ENCODE measurements at places on chromosomes 11 and 22.

- no peak for DNase-seq
These were observed 11.3 kb upstream of the ADORA2A start for GRCh38 chr22:24416095-24416494.

DNA sequence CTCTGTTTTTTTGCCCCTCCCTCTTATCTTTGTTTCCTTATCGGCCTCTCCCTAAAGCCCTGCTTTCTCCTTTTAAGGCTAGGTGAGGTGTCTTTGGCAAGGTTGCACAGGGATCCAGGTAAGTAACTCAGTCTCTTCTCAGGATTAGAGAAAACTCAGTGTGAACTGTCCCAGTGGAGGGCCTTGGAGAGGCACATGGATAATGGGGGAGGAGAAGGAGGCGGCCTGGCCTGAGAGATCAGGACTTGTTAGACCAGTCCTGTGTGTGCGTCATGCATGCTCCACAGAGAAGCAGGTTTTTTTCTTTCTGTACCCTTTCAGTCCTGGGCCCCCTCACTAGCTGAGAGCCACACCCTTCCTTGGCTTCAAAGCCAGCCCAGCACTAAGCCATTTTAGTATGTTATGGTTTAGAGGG, 19.9 kb downstream of the CTNND1 start:
- no peak for DNase-seq

- DNase-seq: no peak
These were observed 377.1 kb downstream of the DCDC1 start for GRCh38 chr11:30992513-30992849.

DNA sequence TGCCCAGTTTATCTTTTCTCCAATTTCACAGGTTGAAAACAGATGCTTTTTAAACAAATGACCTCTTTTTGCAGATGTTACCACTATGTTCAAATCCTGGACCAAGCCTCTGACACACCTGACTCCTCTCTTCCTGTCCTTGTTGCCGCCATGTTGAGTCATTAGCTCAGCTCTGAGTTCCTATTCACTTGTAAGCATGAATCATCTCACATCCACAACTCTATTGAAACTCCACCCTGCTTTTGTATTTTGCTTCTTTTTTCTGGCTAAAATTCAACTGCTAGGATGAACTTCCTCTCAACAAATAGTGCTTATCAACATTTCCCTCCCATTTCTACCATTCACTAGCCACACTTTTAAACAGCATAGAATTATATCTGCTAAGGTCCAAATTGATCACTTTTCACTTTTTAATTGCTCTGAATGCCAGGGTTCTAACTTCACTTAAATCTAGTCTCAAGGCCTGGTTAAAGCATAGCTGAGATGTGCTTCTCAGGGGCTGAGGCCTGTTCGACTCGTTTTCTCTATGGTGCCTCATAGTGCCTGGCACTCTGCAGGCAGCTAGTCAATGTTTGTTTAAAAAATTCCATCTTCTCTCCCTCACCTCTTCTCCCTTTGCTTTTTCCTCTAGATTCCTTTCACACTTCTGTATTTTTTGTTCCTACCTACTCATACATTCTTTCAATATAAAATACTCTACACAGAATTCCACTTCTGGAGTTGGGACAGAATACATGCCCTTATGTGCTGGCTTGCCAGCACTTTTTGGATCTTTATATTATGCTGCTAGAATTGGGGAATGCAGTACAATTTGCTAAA, 3.9 kb downstream of the JOSD1 start:
- DNase-seq: no peak

- DNase-seq: no peak
These were observed 36.5 kb downstream of the TENM4 start for GRCh38 chr11:79404325-79404724.

DNA sequence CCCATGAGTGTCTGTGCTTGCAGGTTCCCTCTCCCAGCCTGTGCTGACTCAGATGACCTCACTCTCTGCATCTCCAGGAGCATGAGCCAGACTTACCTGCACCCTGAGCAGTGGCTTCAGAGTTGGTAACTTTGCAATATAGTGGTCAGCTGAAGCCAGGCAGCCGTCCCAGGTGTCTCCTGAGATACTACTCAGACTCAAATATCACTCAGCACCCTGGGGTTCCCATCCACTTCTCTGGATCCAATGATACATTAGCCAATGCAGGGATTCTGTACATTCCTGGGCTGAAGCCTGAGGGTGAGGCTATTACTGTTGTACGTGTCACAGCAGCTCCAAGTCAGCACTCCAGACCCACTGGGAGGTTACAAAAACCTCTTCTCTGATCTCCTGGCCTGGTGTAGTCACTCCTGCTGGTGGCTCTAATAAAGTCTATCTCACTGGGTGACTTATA, 87.8 kb upstream of the TOP3B start:
- no peak for DNase-seq

GRCh38 chr11:65503949-65504673, 5.3 kb downstream of the MALAT1 start:
- no peak for DNase-seq

DNA sequence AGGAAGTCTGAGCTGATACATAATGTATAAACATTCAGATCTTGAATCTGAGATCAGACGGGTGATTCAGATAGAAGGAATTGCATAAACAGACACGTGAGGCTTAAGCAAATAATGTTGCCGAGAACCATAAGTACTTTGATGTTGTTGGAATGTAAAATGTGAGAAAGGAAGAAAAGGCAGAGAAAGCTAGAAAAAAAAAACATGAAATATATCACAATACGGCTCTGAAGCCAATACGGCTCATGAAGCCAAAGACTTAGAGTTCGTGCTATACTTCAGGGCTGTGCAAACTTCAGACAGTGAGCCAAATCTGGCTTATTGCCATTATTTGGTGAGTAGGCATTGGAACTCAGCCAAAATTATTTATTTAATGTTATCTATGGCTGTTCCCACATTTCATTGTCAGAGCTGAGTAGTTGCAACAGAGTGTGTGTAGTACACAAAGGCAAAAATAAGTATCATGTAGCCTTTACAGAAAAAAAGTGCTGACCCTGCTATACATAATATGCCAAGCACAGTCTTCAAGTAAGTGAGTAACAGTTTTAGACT, 673.3 kb downstream of the CNTN5 start:
- no peak for DNase-seq

DNA sequence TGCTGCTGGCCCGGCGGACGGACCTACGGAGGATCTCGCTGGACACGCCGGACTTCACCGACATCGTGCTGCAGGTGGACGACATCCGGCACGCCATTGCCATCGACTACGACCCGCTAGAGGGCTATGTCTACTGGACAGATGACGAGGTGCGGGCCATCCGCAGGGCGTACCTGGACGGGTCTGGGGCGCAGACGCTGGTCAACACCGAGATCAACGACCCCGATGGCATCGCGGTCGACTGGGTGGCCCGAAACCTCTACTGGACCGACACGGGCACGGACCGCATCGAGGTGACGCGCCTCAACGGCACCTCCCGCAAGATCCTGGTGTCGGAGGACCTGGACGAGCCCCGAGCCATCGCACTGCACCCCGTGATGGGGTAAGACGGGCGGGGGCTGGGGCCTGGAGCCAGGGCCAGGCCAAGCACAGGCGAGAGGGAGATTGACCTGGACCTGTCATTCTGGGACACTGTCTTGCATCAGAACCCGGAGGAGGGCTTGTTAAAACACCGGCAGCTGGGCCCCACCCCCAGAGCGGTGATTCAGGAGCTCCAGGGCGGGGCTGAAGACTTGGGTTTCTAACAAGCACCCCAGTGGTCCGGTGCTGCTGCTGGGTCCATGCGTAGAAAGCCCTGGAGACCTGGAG, 74.1 kb downstream of the LRP5 start:
- no peak for DNase-seq

DNA sequence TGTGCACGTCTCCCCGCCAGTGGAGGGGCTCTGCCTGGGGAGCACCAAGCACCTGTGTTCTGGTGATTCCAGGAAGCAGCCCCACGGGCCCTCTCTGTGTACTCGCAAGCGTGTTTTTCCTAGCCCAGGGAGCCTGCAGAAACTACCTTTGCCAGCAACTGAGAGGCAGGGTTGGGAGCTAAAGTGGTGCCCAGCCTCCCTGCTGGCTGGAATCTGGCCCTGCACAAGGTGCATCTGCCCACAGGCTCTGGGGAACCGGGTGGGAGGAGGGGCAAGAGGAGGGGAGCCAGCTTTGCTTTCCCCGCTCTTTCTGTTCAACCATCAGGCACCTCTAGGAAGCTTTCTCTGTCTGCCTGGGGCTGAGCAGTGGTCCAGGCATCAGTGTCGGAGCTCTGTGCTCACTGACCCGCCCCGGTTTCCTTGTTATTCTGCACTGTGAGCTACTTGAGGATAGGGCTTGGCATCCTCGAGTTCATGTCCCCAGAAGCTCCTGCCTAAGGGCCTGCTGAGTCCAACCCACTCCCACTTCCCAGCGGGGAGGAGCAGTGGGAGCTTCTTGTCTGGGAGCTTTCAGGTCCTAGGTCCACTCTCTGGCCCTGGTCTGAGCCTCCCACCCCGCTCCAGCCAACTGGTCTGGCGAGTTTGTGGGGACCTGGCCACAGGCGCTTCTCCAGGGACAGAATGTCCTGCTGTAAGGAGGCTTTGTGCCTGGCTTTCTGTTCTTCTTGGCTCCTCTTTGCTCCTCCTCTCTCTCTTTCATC, 14.9 kb downstream of the DAGLA start:
- DNase-seq: no peak

DNA sequence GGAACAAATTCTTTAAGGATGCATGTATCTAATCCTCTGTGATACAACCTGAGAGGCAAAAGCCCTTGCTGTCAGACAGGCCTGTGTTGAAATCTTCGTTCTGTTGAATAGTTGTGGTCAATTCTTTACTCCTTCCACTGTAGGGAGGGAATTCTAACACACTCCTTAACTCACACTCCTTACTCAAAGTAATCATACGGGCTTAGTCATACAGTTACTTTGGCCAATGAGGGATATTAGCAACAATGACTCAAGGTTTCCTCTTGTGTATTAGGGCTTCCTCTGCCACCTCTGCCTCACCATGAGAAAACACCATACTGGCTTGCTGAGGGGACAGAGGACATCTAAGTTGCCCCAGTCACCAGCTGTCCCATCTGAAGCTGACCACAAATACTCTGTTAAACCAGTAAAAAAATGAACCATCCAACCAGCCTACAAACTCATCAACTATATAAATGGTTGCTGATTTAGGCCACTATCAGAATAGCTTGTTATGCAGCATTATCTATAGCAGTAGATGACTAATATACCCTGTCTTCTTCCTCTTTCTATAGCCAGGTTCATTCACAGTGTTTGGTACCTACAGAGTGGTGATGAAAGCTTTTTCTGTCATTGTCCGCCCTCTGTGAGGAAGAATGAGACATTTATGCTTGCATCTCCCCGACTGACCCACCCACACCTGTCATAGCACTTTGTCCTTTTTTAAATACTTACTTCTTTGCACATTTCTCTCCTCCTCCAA, 322.8 kb upstream of the SYN3 start:
- no peak for DNase-seq

DNA sequence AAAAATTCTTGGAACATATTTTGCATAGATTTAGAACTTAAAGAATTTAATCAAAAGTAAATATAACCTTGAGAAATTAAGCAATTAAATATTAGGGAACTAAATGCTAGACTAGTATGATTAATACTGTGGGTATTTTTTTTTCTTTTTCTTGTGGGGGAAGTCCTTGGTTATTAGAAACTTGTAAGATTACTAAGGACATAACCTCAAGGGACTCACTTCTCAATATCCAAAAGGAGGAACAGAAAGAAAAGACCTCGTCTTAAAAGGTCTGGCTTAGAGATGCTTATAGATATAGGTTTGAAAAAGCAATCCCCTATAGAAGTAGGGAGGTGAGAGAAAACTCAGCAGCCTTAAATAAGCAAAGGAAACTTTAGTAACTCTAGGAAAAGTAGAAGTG, 368.5 kb downstream of the INSC start:
- DNase-seq: no peak

GRCh38 chr11:94658386-94658785, 91.2 kb downstream of the PIWIL4 start:
- no peak for DNase-seq

DNA sequence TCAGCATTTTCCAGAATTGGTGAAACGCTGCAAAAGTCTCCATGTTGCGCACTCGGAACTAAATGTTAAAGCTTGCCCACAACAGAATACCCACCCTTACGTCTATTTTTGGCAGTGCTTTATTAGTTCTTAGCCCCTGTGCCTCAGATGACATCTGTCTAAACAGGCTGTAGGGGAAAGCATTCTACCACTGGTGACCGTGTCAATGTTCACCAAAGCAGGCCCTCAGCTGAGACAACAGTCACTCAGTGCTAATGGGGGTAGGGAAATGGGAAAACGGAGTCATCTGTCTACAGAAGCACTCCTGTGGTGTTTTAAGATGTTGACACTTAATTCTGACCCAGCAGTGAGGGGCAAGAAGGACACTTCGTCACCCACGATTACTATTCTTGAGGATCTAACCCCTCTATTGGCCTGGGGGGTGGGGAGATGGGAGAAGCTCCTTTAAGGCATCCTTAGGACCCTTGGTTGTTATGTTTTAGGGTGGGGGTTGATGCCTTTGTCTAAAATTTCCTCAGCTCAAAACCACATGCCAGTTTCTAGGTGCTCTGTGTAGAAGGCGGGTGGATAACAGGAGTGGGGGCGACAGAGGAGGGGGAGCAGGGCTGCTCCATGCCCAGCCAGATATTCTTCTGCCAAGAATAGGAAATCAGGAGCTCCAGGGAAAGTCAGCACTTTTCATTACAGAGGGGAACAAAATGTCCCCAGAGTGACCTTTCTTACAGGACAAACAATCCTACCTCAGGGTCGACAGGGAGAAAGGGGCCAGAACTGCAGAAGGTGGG, 15.6 kb upstream of the MFRP start:
- no peak for DNase-seq

GRCh38 chr11:75582895-75583717, 21.1 kb downstream of the SERPINH1 start:
- DNase-seq: no peak

DNA sequence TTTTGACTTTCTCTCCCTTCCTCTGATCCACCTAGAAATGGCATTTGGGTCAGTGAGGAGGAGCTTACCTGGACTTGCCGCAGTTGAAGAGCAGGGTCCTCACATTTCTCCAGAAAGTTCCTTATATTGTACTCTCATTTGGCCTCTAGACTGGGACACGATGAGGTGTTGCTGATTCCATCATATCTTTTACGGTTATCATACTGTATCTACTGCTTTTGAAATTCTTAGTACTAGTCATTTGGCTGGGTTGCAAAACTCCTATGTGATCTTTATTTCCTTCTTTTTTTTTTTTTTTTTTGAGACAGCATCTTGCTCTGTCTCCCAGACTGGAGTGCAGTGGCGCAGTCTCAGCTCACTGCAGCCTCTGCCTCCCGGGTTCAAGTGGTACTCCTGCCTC, 58.7 kb upstream of the FAM181B start:
- DNase-seq: no peak

- no peak for DNase-seq
These were observed 70.6 kb downstream of the ADM start for GRCh38 chr11:10375280-10375971.

DNA sequence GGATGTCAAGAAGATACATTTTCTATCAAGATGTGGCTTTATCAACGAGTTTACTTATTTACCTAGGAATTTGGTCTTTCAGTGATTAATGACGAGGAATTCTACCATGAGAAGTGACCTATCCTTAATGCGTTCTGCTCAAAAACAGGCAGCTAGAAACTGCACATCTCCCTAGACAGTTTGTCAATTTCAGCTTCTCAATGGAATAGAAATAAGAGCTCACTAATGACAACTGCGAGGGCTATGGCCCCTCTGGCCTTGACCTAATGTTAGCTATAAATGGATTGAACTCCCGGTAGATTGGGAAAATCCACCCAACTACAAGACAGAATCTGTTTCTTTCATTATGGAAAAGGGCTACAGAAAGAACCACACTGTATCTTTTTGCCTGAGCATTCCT, 223.4 kb downstream of the CADM1 start:
- no peak for DNase-seq

- DNase-seq: no peak
These were observed 6.6 kb upstream of the APOL6 start for GRCh38 chr22:35641494-35642120.
